ENCODE measurements at places on chromosomes 3 and 15.
A peak's percentile ranks its signal among the peaks of the same experiment; 100 is the strongest.

DNA sequence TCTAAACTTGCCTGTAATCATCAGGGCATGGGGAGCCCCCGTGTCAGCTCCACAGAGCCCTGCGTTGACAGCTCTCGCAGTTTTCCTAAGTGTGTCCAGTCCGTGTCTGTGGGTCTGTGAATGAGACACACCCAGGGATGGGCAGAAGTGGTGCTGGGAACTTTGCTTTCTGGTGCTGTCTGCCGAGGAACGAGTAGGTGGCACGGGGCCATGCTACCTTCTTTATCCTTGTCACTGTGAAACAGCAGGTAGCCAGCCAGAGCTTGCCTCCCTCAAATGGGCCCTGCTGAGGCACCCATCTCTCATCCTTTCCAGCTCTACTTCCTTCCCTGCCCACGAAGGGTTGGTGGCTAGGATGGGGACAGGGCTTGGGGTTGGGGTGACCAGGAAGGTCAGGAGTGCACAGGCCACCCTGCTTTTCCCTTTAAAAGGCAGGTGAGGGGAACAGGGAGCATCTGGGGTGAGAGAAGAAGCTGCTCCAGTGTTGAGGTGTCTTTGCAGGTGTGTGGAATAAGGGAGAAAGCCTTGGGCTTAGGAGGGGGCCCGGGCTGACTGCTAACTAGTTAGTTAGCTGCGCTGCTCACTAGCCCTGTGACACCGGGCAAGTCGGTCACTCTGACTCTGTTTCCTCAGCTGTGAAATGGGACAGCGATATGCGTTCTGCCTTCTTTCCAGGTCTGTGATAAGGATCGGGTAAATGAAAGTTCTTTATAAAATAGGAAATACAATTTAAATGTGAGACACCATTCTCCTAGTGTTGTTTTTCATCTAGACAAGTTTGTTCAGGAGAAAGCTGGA, 27.9 kb downstream of the PDIA5 start:
- DNase-seq = no peak

DNA sequence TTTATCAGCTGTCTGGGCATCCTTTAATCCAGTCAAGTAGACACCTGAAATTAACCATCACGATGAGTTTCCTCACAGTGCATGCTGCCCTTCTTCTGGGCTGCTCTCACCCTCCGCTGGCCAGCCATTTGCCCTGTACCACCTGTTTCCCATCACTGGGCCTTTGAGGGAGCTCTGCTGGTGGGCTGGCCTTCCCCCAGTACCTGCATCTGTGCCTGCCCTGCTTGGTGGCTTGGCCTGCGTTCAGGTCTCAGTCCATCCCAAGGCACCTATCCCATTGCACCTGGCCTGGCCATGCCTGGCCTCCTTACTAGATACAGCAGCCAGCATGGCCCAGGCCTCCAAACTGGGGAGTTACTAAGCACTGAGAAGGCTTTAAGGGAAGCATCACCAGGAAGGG, 413.2 kb downstream of the NTRK3 start:
- DNase-seq = no peak

DNA sequence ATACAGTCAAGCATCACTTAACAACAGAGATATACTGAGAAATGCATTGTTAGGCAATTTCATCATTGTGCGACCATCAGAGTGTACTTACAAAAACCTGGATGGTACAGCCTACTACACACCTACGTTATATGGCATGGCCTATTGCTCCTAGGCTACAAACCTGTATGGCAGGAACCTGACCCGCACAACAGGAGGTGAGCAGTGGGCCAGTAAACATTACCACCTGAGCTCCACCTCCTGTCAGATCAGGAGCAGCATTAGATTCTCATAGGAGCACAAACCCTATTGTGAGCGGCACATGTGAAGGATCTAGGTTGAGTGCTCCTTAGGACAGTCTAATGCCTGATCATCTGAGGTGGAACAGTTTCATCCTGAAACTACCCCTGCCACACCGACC, 89.7 kb downstream of the SCAPER start:
- DNase-seq = no peak

GRCh38 chr3:21059404-21059803, 691.6 kb downstream of the ZNF385D start:
- no peak for DNase-seq

- peak; percentile 7 for DNase-seq
Measured at GRCh38 chr3:79490165-79491028, 277.4 kb downstream of the ROBO1 start.

DNA sequence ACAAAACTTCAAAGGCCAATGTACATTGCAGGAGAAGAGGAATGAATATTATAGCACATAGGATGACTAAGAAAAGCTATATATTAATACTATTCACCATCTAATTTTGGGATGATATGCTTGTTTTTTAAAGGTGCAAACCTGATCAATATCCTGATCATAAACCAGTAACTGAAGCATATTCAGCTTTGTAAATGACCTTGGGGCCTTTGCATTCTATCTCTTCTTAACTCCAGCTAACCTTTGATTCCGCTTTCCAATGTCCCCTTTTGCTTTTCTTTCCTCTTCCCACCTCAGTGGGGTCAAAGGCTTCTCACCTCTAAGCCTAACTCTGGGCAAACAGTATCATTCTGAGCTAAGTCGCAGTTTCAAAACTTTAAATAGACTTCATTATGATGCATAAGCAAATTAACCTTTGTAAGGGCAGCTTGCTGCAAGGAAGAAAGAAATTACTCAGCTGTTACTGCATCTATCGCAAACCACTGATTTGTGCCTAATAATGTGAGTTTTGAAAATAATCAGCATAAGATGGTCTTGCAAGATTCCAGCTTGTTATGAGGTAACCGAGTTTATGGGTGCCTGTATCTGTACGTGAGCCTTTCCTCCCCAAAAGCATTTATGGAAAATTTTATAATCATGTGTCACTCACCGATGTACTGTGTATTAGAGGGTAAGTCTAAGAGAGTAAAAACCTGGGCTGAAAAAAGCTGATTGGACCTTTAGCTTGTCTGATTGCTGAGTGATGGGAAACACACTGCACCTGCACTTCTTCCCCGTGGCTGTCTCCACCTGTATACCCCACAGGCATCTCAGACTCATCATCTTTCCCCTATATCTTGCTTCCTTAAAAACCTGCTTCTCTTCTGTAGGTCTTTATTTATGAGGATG, 116.8 kb downstream of the TPRG1 start:
- DNase-seq = no peak

- no peak for DNase-seq
Measured at GRCh38 chr3:4495294-4496086, 2.3 kb downstream of the ITPR1 start.

DNA sequence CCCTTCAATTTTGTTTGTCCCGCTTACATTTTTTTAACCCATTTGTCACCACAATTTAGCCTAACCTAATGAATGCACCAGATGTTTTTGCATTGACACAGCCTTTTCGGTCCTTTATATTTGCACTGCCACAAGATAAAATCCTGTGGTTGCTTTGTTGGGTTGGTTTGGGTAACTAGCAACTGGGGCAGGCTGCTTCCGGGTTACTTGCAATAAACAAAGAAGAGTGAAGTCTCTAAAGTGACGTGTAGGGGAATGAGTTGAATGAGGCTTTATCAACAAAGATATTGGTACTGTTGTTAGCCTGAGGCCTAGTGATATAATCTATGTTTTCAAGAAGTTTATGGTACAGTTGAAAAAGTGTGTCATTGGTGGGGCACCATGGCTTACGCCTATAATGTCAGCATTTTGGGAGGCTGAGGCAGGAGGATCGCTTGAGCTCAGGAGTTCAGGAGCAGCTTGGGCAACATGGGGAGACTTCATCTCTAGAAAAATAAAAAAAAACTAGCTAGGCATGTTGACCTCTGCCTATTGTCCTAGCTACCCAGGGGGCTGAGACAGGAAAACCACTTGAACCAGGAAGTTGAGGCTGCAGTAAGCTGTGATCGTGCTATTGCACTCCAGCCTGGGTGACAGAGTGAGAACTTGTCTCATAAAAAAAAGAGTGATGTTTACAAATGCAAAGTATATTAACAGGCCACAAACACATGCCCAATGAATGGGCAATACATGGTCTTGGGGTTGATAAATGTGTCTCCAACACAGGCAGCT, 121.8 kb downstream of the OXSM start:
- DNase-seq = no peak

DNA sequence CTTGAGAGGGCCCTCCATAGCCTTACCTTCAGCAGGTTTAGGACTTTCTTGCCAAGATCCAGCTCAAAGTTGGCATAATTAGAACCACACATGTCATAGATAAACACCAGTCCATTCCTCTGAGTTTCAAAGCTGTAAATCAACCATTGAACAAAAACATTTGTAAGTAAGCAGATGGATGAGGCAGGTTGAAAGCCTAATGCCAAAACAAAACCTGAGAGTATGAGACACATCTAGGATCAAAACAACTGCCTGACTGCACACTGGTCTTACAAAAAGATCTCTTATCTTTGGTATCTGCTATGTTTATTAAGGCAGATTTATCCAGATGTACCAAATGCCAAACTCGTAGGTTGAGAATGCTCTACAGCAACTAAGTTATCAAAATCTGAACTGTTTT, 61.9 kb downstream of the PTPN9 start:
- peak; percentile 5 for DNase-seq

DNA sequence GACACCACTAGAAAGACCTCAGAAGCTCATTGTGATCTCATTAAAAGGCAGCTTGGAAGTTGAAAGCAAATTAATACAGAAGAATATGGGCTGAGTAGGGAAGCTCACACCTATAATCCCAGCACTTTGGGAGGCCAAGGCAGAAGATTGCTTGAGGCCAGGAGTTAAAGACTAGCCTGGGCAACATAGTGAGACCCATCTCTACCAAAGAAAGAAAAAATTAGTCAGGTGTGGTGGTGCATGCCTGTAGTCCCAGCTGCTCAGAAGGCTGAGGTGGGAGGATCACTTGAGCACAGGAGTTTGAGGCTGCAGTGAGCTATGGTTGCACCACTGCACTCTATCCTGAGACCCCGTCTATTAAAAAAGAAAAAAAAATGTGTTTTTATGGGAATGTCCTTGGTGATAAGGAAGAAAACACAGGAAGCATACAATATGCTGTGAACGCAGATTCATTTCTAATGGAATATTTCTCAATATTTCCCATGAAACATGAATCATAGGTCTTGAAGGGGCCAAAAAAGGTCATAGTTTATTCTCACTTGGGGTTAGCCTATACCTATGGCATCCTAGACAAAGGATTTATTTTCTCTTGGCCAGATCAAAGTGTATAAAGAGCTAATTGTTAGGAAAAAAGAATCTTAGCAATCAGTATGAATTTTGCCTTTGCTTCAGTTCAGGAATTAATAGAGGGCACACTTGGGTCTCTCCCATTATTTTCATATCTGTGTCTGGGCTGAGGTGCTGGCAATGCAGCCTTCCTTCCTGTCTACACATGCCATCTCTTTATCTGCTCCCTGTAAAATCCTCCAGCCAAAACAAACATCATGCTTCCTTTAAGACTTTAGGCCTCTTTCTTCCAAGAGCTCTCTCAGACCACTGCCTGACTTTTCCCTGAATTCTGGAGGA, 98.2 kb downstream of the FNDC3B start:
- peak; percentile 24 for DNase-seq

- no peak for DNase-seq
Measured at GRCh38 chr3:40265181-40265580, 44.3 kb upstream of the EIF1B start.

DNA sequence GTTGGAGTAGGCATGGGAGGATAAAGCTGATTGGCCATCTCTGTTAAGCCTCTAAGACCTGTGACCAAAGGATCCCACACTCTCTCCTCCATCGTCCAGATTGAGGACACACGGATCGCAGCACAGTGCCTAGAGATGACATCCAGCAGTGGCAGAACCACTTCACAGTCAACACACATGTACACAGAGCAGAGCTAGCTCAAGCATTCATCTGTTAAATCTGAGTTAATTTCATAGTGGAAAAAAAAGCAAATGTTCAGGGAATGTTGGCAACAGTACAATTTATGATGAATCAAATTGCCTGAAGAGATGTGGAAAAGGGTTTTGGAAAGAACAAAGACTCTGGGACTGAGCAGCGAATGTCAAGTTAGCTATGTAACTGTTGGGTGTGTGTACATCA, 108.1 kb upstream of the PLAAT1 start:
- peak; percentile 32 for DNase-seq

- no peak for DNase-seq
Measured at GRCh38 chr3:156246961-156247725, 126.8 kb downstream of the KCNAB1 start.

GRCh38 chr15:42890161-42890913, 30.2 kb downstream of the TTBK2 start:
- peak; percentile 86 for DNase-seq

GRCh38 chr15:78909791-78910228, 35.0 kb downstream of the CTSH start:
- DNase-seq = peak; percentile 60

GRCh38 chr3:55609230-55609827, 122.2 kb upstream of the WNT5A start:
- no peak for DNase-seq

GRCh38 chr3:35665390-35666055, 26.2 kb downstream of the ARPP21 start:
- no peak for DNase-seq

GRCh38 chr15:28888900-28889299, 3.1 kb downstream of the APBA2 start:
- DNase-seq = no peak

- DNase-seq = no peak
Measured at GRCh38 chr3:154952553-154952952, 127.6 kb upstream of the MME start.

- peak; percentile 5 for DNase-seq
Measured at GRCh38 chr3:14764331-14765059, 54.3 kb upstream of the FGD5 start.

- no peak for DNase-seq
Measured at GRCh38 chr3:169633105-169633504, 30.4 kb downstream of the MECOM start.

DNA sequence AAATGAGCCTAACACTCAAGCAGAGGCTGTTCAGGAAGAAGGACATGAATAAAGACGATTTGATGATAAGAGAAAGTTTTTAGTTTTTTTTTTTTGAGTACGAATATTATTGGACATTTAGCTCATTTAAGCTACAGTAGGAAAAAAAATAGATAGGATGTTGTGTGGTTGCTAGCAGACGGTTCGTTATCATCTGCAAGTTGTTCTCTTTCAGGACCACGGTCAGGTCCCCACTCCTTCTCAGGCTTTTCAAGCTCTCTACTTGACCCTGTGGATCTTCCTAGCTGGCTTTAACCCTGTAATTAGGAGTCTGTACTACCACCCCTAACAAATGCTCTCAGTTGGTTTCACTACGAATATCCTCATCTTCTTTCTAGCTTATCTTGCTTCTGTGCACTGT, 1.1 kb downstream of the KCNH8 start:
- peak; percentile 1 for DNase-seq

DNA sequence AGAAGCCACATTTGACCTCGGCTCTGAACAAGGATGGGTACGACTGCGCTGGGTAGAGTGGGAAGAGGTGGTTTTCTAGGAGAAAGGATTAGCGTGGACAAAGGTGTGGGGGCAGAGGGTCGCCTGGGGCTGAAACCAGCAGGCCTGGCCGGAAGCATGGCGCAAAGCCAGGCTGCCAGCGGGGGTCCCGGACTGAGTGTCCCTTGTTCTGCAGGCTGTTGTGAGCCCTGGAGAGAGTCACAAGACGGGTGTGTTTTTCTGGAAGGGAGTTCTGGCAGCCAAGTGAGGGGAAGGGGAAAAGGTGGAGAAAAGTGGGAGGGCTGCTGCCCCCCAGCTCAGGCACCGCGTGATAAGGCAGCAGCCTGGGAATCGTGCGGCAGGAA, 98.5 kb upstream of the MEF2A start:
- no peak for DNase-seq

GRCh38 chr3:134366221-134366927, 7.9 kb downstream of the AMOTL2 start:
- no peak for DNase-seq

Measured in ELR (cell line).